ENCODE measurements at places on chromosomes 16 and 17.

DNA sequence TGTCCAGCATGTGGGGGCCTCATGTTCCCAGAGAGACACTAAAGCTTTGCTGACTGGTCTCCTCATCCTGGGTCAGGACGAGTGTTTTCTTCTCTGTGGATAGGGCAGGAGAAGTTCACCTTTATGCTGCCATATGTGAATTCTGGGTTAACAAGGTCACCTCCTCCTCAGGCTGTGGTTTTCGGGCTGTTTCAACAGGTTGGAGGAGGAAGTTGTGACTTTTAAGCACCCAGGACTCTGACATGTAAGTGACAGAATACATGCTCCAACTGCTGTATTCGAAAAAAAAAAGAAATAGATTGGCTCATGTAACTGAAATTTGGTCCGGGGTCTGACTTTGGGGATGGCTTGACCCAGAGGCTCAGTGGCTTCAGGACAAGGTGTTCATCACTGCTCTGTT lies 54.2 kb downstream of the SNX20 start:
- DNase-seq, result no peak

DNA sequence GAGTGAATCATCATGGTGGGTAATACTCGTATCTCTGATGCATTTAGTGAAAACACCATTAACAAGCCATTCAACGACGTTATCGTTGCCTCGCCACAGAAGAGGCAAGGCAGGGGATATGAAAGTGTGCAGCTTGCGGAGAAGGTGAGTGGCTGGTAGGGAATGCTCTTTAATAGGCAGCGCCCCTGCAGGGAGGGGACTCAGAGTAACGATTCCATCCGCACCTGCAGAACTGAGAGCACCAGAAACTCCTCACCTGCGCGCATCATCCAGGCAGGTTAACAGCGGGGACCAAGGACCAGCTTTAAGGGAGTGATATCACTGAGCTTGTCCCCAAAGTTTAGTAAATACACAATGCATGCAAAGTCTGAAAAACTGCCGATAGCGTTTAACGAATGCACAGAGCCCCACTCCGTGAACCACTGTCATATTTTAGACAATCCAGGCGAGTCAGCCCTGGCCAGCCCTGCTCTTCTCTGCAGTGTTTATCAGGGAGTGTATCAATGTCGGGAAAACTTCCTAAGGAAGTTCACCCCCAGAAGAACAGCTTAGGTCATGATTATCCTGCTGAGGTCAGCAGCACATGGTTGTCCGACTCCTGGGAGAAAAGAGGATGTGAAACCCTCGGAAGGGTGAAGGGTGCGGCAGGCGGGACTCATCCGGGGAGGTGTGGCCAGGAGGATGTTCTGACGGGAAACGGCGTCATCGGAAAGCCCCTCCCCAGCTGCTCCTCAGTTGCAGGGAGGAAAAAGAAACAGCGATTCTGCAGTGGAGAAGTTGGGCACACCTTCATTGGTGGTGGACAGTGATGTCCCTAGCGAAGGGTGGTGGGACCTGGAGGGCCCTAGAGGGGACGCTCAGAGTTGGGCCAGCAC lies 68.5 kb upstream of the DNAH17 start:
- DNase-seq, result peak; percentile 60

DNA sequence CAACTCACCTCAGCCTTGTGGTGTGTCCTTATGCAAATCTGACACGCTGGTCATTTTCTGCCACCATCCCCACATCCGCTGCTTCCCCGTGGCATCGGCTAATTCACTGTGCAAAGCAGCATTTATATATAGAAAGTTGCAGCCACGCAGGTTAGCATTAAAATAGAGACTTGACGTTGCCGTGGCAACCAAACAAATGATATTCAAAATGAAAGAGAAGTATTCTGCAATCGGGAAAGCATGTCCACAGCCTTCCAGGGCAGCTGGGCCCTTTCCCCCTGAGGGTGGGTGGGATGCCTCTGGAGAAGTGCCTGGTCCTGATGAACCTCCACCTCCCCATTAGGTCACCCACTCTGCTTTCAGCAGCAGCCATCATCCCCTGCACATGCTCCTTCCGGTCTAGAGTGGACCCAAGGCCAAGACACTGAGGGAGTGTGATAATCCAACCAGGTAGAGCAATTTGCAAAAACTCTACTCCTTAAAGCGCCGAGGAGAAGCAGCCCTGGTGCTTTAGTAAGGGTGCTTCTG lies 138.7 kb downstream of the GAS7 start:
- no peak for DNase-seq

DNA sequence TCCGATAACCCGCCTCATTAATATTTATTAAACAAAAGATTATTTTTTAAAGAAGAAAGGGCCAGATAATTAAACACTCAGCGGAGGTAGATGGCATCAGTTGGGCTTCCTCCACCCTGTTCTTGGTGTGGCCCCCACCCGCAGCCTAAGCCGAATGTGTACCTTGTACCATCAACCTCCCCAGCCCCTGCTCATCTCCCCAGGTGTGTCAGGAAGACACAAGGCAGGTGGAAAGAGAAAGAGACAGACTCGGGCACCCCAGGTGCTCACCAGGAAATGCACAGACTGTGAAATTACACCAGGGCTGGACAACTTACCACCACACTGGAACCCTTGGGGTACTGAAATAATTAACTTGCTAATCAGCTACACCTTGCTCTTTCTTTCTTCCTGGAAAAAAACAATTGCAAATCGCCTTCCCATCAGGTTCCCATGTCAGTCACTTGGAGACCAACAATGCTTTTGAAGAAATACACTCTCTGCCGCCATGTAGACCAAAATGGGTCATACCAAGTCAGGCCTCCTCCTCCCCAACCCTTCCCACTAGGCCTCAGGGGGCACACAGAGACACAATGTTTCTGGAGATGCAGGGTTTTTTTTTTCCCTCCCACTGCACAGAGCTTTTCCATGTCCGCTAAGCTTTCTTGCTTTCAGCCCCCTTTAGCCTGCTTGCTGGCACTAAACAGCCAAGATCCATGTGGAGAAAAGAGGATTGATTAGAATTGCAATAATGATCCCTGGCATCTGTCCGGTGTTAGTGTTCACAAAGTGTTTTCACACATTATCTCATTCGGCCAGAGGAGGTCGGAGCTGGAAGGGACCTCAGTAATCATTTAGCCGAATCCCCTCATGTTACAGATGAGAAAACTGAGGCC lies 8.6 kb upstream of the LHX1 start:
- no peak for DNase-seq

- no peak for DNase-seq
Measured at GRCh38 chr17:68292689-68293040, 1.4 kb downstream of the ARSG start.

- no peak for DNase-seq
Measured at GRCh38 chr16:67237396-67238277, 9.6 kb downstream of the FHOD1 start.

DNA sequence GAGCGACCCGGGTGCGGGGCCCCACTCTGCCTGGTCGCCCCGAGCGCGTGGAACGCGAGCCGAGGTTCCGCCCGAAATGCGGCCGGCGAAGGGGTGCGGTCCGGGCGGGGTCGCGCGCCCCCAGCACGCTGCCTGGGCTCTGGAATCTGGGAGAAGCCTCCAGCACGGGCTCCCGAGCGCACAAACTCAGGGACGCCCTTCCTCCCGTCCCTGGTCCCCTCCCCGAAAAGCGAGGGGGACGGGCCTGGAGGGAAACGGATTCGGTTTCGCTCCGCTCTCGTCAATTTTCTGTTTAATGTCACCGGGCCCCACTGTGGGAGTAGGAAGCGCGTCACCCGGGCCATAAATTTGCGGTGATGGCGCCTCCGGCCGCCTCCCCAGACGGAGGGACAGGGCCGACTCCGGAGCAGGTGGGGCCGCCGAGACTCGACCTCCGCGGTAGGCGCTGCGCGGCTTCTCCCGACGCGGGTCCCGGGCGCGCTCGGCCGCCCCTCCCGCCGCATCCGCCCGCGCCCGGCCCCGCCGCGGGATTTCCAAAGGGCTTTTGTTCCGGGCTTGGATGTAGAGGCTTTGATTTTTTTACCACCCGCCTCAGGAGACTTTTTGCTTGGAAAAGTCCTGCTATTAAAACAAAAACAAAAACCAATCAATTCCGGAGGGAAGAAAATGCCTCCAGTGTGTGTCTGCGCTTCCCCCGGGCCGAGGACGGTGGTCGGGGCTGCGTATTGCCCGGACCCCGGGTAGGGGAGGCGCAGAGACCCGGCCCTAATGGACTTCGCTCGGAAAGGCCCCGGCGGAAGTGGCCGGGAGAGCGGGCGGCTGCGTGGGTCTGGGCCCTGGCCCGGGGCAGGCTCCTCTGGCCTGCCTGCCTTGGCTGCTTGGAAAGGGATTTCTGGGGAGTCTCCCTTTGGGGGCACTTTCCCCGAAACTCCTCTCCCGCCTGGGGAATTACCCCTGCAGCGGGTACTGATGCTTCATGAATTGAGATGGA lies 7.9 kb upstream of the BAHCC1 start:
- DNase-seq, result peak; percentile 44

- DNase-seq, result peak; percentile 3
Measured at GRCh38 chr16:76226481-76226880, 50.7 kb upstream of the CNTNAP4 start.

Data from iris pigment epithelial cell (primary cell).